ENCODE measurements at places on chromosomes 7 and 10.

DNA sequence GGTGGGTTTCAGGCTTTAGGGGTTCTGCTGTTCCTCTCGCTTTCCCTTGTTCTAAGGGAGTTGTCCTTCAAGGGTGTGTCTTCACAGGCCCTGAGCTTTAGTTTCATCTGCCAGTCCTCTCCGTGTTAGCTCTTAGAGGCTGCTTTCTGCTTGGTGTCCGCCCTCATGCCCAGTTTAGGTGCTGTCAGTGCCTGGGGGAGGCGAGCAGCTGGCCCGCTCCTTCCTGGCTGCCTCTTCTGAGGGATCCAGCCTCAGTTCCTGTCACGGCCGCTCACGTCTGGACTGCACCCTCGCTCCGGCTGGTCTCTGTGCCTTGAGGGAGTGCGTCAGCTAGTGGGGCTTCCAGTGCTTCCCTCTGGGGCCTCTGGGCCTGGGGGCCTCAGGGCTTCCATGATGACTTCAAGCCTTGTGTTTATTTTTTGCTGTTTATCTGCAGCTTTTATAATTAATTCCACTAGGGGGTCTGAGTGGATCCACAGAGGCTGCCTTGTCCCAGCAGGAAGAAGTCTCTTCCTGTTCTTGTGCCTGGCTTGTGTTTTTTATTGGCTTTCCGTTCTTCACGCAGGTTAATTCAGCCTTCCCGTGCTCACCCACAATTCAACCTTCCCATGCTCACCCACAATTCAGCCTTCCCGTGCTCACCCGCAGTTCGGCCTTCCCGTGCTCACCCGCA, 33.0 kb downstream of the WDR37 start:
- DNase-seq: peak; percentile 32

DNA sequence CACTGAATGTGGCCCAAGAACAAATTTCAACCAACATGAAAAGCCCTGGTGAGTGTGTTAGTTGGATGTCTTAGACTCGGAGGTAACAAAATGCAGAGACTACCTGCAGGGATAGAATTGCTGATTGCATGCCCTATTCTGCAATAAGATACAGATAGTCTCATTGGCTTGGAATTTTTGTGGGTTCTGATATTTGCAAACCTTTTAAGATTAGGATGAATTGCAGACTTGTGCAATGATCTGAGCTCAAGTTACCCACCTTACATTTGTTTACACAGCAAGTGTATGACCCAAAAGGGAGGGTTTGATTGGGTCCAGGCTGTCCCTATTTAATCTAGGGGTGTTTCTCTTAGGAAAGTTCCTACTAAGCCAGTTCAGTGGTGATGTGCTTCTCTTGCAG, 45.4 kb downstream of the GPR37 start:
- DNase-seq: no peak

- DNase-seq: no peak
Measured at GRCh38 chr7:123588376-123588775, 13.2 kb upstream of the ASB15 start.

DNA sequence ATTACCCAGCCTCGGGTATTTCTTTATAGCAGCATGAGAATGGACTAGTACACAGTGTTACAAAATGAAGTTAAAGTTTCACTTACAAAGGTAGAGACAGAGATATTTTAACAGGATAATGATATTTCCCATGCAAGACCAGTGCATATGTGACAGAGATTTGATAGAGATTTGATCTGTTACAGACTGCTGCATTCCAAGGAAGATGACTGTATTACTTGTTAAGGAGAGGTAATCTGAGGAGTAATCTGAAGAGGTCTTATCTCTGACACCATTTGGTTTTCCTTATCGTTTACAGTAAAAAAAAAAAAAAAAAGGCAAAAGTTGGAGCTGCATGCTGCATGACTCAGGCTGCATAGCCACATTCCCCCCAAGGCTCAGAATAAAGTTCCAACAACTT, 289.6 kb downstream of the POM121L12 start:
- DNase-seq: no peak

- DNase-seq: no peak
Measured at GRCh38 chr10:76211691-76212090, 780.3 kb downstream of the LRMDA start.

GRCh38 chr7:29958667-29959358, 30.8 kb downstream of the SCRN1 start:
- no peak for DNase-seq

DNA sequence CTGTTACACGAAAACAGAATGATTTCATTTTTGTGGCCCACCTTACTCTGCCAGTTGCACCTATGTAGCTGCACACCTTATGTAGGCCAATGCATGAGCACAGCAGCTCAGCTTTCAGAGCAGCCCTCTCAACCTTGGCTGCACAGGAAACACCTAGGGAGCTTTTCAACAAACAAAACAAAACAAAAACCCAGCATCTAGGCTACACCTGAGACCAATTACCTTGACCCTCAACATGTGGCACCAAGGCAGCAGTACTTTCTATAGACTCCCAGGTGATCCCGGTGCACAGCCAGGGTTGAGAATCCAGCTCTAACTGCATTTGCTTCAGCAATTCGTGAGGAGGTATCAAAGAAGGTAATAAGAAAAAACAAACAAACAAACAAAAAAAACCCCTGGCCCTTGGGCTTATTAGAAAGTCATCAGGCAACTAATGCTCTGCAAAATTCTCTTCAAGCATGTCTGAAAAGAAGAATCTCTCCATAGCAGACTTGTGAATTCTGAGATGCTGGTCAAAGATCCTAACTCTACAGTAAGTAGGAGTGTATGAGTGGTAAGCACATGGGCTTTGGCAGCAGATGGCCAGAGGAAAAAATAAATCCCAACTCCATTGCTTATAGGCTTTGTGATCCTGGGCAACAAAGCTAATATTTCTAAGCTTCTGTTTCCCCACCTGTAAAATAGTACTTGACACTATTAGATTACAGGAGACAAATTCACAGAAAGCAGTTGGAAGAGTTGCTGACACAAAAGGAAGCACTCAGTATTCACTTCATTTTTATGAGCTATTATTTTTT, 113.4 kb upstream of the NOBOX start:
- no peak for DNase-seq

- no peak for DNase-seq
Measured at GRCh38 chr7:26443751-26444150, 152.1 kb downstream of the SNX10 start.

GRCh38 chr10:13705526-13706174, 118.9 kb downstream of the PRPF18 start:
- no peak for DNase-seq

- DNase-seq: peak; percentile 25
Measured at GRCh38 chr7:51430480-51431086, 114.0 kb upstream of the COBL start.

GRCh38 chr10:4867520-4868356, 41.7 kb downstream of the AKR1E2 start:
- DNase-seq: no peak

GRCh38 chr10:26314265-26315013, 97.9 kb downstream of the GAD2 start:
- DNase-seq: no peak

GRCh38 chr7:29038463-29038862, 80.3 kb upstream of the TRIL start:
- no peak for DNase-seq

DNA sequence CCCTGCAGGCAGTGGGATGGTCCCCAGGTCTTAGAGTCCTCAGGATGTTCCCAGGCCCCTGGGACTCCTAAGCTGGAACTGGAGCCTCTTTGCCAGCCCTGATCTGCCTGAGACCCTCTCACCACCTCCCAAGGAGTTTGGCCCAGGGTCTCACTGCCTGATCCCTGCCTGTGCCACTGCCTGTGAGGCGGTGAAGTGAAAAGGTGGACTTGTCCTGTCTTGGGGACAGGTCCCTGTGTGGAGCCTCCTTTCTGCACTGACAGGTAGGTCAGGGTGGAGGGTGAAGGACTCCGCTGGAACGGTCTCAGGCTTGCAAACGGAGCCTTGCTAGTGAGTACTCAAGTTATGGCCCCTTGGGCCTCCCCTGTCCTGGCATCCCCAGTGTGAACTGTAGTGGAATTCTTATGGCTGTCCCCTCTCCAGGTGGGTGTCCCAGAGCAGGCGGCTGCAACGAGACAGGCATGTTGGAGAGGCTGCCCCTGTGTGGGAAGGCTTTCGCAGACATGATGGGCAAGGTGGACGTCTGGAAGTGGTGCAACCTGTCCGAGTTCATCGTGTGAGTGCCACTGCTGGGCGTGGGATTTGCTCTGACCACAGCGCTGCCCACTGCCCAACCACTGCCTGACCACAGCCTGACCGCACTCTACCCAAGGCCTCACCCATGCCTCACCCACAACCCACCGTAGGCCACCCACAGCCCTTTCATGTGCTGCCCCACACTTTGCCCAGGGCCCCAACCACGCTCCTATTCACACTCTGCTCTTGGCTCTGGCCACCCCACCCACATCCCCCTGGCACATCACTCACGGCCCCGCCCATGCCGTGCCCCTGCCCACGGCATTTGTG, 19.5 kb downstream of the RAMP3 start:
- no peak for DNase-seq

GRCh38 chr7:35729061-35729783, 34.3 kb upstream of the HERPUD2 start:
- peak; percentile 46 for DNase-seq

DNA sequence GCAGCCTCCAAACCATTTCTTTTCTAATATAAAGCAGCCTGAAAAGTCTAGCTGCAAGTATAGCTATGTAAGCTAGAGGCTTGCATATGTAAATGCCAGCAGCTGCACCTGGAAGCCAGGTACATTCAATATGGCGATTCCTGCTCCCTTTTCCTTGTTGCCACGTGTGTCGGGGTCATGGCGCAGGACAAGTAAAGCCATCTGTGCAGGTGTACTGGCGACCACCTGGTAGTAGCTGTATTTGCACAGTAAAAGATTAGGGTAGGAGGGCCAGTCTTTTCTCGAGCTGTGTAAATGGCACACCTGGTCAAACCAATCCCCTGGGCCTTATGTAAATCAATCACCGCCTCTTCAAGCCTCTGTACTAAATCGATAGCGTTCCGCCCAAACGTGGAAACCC, 484.5 kb downstream of the MAGI2 start:
- no peak for DNase-seq

DNA sequence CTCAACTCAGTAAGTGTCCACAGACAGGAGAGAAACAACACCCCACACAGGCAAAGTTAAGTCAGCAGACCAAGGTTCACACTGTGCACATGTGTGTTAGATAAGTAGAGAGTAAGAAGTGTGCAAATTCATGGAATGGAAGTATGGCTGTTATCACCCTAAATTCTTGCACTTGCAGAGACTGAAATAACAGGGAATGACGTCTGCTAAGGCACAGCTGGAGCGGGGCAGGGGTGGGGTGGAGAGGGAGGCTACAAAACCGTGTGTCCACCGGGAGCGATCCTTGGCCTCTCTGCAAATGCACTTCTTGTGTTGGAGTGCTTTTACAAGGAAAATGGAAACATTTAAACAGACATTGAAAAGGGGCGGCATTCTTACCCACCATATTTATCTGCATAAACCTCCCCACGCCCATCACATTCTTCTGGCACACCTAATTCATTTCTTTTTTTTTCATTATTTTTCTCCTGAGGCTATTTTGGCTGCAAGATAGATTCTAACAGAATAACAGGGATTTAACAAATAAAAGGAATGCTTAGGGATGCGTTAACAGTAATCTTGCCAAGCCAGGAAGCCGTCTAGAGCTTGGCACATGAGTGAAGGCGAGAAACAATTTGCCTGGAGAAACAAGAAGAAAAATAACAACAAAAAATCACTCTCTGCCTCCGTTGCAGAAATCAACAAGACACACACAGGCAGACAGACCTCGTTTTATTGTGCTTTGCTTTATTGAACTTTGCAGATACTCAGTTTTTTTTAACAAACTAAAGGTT, 30.1 kb downstream of the TNS3 start:
- no peak for DNase-seq

All from occipital lobe (tissue), 3 donors.